ENCODE measurements at places on chromosomes 7 and 10.
A peak's percentile ranks its signal among the peaks of the same experiment; 100 is the strongest.

DNA sequence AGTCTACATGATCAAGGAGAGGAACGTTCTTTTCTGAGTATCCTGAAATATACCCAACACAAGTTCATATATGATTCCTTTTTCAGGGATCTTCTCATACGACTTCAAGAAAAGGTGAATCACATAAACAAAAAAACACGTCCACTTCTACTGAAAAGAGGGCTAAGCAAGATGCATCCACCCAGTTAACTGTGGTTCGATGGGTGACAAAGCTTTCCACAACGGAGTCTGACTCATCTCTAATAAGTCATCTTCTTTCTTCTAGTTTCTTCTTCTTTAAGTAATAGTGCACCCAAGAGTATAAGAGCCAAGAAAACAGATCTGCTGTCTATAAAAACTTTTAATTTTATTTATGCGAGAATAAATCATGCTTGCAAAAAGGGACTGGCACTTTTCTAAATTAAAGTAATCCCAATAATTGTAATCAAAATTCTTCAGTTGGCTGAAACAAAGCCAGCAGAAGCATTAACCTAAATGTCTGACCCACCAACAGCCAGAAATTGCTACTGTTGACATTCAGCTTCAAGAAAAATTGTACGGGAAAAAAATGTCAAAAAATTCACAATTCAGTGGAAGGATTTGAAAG is 146.9 kb upstream of the ANK3 start:
- peak; percentile 59 for DNase-seq

DNA sequence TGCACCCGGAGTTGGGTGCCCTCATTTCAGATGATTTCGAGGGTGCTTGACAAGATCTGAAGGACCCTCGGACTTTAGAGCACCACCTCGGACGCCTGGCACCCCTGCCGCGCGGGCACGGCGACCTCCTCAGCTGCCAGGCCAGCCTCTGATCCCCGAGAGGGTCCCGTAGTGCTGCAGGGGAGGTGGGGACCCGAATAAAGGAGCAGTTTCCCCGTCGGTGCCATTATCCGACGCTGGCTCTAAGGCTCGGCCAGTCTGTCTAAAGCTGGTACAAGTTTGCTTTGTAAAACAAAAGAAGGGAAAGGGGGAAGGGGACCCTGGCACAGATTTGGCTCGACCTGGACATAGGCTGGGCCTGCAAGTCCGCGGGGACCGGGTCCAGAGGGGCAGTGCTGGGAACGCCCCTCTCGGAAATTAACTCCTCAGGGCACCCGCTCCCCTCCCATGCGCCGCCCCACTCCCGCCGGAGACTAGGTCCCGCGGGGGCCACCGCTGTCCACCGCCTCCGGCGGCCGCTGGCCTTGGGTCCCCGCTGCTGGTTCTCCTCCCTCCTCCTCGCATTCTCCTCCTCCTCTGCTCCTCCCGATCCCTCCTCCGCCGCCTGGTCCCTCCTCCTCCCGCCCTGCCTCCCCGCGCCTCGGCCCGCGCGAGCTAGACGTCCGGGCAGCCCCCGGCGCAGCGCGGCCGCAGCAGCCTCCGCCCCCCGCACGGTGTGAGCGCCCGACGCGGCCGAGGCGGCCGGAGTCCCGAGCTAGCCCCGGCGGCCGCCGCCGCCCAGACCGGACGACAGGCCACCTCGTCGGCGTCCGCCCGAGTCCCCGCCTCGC is at the start of gene EGFR:
EGFR (plus strand) TSS at position 657 of the 830 bp plus-strand sequence. CDS start 261 bp downstream, outside the sequence.
- peak; percentile 76 for DNase-seq

DNA sequence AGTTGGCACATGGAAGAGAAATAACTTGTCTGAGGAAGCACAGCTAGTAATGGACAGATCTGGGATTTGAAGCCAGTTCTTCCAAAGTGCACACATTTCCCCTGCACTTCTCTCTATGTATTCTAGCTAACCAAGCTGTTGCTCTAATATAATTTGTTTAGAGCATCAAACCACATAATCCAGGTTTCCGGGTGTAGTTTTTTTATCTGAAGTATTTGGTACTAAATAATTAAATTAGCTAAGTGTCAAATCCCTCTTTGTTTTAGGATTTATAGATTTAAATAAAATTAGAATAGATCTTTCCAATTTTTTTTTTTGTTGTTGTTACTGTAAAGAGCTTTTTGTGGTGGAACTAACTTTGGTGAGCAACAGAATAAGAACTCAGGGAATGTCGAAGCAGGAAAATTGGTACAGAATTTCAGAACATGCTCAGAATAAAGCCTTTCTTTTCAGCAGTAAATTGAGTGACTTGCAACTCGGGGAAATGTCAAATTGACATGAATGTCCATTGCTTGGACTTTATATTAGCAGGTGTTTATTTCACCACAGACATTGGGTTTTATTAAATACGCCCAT is 33.7 kb downstream of the CAMK1D start:
- DNase-seq, result peak; percentile 10

DNA sequence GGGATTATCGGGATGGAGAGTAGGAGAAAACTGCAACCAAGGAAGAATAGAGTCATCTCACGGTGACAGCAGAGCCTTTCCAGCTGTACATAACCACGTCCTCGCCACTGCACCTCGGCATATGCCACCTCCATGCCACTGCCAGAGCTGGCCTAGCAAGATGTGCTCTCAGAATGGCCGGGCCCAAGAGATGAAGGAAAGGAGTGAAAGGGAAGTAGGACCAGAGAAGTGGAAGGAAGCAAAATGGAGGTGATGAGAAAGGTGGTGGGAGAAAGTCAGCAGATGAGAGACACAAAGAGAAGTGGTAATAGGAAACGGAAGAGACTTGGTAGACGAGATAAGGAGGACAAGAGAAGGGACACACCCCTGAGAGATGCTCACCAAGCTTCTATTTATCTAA is 8.0 kb upstream of the CALU start:
- no peak for DNase-seq

DNA sequence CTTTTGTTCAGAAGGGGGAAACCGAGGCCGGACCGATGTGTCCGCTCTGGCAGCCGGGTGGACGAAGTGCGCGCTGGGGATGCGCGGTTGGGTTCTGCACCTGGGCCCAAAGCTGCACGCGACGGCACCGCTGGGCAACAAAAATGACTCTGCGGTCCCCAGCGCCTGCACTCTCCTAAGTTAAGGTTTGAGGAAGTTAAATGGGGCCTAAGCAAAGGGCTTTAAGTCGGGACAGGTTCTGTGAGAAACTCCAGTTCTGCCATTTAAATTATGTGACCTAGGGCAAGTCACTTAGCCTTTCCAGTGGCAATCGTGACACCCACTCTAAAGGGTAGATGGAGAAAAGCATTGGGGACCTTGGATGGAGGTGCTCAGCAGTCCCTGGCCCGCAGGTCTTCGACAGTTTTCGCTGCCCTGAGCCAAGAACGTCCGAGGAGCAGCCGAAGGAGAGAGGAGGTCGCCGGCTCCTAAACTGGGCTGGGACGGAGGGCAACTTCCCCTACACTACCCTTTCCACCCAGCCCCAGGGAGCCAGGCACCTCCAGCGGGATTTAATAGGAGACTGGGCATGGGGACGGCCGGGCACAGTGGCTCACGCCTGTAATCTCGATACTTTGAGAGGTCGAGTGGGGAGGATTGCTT is 534 bp upstream of the ACBD5 start:
- peak; percentile 26 for DNase-seq

DNA sequence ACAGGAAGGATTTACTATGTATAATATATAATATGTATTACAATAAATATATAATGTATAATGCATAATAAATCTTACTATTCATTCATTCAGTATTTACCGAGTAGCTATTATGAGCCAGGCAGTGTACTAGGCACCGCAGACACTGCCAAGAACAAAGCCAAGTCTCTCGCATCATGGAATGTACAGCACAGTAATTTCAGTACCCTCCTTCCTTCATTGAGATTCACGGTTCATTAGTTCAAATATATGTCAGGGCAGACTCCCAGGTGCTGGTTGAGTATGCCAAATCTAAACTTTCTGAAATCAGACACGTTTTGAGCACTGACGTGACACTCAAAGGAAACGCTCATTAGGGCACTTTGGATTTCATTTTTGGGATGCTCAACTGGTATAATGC is 9.1 kb downstream of the USP6NL start:
- no peak for DNase-seq

DNA sequence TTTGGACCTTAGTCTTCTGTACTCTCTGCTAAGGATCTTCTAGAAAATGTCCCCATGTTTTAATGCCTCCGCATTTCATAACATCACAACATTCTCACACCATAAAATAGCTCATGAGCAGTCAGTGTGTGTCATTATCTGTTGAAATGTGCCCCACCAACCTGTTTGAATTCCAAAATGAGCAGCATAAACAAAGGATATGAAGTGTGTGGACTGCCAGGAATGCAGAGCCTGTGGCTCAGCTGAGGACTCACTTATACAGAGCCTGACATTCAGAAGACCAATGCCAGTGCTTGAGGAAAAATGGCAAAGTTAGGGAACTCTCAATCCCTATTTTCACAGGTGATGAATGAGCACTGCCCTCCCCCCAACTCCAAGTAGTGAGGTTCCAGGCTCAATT is 621.4 kb downstream of the POM121L12 start:
- DNase-seq, result no peak

- peak; percentile 14 for DNase-seq
Measured at GRCh38 chr7:139118805-139119485, 9.4 kb upstream of the ZC3HAV1 start.

DNA sequence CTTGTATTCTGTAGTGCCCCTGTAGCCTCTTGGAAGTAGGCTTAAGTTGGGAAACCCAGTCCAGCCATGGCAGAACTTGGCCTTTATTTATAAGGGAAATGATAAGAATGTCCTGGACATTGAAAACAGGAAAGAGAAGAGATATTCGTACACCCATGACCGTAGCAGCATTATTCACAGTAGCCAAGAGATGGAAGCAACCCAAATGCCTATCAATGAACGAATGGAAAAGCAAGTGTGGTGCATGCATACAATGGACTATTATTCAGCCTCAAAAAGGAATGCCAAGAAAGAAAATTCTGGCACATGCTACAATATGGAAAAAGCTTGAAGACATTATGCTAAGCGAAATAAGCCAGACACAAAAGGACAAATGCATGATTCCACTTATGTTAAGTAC is 315.3 kb downstream of the CXCL12 start:
- peak; percentile 79 for DNase-seq

DNA sequence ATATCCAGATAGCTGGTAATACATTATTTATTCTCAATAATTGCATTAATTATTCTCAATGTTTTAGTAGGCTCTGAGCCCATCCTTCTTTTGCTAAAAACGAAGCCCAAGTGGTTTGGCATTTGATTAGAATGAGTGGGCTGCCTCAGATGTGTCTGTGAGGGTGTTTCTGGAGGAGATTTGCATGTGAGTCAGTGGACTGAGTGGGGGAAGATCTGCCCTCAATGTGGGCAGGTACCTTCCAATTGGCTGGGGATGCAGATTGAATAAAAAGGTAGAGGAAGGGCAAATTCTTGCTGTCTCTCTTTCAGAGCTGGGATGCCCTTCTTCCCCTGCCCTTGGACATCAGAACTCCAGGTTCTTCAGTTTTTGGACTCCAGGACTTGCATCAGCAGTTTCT is 290.6 kb upstream of the SMIM30 start:
- no peak for DNase-seq

DNA sequence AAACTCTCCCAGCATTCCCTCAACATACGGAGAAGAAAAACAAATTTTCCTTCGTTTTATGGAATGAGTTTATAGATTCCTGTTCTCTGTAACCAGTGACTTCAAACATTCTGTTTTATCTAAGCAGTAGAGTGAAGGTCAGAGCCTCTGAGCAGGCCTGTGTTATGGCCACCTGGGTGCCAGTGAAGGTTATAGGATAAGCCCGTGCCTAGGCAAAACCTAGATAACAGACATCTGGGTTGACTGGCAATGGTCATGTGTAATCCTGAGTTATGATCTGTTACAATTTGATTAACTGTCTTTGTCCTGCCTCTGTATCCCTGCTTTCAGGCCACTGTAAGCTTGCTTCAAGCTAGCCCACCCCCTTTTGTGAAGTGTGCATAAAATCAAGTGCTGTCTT is 8.3 kb downstream of the LSM5 start:
- DNase-seq, result peak; percentile 25

- peak; percentile 80 for DNase-seq
Measured at GRCh38 chr10:58952747-58953466, 223.5 kb upstream of the PHYHIPL start.

DNA sequence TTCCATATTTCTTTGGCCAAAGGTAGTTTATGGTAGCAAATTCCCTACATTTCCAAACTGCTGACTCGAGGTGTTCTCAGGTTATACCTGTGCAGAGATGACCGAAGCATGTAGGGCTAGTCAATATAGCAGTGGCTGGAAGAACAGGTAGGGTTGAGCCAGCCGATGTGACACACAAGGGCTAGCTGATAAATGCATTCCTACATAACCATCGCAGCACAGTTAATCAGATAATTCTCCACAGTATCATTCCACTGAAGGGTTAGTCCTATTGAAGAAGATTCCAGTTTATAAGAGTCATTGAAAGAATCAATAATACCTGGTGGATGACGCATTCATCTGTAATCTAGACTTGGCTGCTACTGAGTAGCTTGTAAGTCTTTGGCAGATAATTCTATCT is 220.0 kb downstream of the KIF20B start:
- DNase-seq, result no peak

GRCh38 chr10:60236869-60237524 is 152.7 kb downstream of the ANK3 start:
- DNase-seq, result peak; percentile 52

- no peak for DNase-seq
Measured at GRCh38 chr7:24365606-24366005, 81.6 kb downstream of the NPY start.

DNA sequence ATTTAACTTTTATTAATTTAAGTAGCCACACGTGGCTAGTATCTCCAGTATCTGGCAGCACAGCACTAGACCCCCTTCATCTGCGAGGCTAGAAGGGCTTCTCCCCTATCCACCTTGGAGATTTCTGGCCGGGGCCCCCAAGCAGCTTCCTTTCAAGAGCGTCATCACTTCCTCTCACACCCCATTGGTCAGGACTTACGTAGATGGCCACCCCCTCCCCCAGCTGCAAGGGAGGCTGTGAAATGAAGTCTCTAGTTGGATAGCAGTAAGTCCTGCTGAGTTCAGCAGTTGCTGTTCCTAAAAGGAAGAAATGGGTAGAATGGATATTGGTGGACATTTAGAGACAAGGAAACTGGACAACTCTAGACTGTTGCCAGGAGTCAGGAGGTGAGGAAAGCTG is 33.8 kb upstream of the COMTD1 start:
- no peak for DNase-seq

GRCh38 chr10:132443605-132443982 is 46.6 kb downstream of the PWWP2B start:
- DNase-seq, result no peak

DNA sequence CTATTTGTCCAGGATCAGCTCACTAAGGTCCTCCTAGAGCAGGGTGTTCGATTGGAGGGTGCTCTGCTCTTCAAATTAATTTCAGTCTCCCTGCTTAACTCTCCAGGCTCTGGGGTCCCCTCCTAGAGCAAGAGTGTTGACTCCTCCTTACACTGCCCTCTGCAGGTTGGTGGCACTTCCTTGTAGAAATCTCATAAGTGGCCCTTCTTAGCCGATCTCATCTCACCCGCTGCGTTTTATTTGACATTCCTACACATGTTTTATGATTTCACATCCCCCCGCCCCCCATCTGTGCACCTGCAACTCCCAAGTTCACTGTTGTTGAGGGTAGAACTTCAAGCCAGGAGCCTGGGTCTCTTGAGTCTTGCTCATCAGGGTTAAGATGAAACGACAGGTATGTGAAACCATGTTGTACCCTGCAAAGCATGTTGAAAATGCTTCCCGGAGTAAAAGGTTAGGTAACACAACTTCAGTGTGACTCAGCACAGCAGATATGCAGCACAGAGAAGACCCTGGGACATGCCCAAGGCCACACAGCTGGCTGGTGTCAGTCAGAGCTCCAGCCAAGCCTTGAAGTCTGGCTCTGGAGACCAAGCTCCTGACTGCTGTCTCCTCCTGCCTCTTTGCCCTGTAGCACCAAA is 171.2 kb downstream of the PRKAG2 start:
- DNase-seq, result peak; percentile 57

- peak; percentile 79 for DNase-seq
Measured at GRCh38 chr7:130352194-130353074, 7.8 kb downstream of the CPA5 start.
